Omental fat pad (tissue), 4 donors: ENCODE measurements at places on chromosomes 6 and 20.

DNA sequence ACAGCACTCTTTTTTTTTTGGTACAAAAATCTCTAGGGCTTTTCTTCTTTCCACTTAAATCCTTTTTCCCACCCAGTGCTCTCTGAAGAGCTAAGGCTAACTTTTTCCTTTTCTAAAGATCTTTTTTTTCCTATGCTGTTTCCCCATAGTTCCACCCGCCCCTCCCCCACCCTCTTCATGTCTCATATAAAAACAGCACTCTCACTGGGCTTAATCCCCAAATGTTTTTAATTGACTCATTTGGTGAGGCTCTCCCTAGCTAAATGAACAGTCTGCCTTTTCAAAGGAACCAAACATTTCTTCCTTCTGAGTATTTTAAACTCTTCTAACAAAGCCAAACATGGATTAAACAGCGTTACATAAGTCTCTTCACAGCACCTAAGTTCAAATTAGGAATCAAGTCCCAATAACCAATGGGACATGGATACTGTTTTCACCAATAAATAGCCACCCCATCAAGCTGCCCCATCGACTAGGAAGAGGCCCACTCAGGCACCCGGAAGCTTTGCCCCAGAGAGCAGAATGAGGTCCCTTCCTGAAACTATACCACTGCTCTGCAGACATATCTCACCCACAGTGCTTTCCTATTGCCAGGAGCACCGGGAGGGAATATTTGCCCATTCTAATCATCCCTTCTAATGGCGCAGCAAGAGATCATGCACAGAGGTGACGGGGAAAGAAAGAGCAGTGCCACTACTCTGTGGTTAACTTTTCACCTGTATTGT is 63.7 kb downstream of the ATXN1 start:
- no peak for DNase-seq

DNA sequence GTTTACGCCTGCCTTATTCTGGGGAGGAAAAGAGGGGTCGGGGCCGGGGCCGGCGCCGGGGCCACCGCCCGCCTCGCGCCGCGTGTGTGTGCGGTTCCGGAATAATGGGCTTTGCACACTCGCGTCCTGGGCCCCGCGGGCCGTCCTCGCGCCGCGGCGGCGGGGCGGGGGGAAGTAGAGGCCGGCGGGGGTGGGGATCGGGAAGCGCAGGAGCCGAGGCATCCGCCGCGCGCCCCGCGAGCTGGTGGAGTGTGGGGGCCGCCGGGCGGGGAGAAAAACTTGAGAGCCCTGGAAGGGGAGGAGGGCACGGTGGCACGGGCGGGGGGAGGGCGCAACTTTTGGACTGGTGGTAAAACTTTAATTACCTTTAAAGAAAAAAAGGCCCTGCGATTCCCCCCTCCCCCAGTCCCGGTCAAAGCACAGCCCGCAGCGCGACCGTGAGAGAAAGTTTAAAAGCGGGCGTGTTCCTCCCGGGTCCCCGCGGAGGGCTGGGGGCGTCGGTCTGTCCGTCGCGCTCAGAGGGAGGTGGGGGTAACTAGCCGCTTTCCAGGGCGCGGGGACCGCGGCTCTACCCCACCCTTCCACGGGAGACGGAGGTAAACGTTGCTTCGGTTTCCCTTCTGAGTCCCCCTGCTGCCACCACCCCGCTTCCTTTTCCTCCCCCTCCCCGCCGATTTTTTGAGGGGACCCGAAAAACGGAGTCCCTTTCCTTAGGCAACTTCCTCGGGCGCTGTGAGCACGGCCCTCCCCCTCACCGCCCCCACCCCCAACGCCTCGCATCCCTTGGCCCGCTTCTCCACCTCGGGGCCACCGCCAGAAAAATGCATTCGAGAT is 1.9 kb downstream of the L3MBTL3 start:
- no peak for DNase-seq

DNA sequence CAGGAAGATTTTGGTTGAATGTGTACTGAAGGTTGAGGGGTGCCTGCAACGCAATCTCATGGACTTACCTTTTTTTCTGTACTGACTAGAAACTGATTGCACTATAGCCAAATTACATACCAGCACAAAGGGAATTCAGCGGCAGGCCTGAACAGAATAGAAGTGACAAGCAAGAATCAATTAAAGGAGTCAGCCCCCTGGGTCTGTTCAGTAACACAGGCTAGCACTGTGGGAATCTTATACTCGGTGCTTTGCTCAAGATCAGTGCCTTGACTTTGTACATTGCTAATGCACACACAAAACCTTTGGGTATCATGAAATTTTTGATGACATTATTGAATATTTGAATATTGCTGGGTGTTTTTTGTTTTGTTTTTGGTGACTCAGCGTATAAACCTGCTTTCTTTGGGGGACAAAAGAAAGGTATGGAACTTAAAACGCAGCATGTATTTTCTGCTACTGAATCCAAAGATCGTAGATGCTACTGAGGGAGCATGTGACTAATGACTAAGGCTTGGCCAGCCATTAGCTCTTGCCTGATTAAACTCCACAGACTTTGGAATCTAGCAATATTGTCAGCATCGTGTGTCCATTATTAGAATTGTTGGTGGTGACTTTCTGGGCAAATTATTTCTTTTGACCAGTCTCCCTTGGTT is 236.6 kb downstream of the ARID1B start:
- no peak for DNase-seq

- no peak for DNase-seq
Observed at GRCh38 chr6:15527838-15528617, 134.8 kb downstream of the DTNBP1 start.

DNA sequence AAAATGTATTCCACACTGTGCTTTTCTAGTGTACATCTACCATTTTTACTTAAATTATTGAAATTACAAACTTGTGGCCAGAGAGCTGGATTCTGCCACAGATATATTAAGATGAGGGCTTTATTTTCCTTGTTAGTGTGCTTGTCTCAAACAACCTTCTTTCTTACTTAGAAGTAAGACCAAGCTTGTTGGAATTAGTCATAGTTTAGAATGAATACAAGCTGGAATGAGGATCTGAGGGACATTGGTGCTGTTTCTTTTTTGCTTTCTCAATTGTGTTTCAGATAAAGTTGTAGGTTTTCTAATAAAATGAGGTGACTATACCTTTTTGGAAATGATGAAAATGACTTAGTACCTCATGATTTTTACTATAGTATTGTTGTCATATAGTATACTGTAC is 40.3 kb downstream of the UBR2 start:
- no peak for DNase-seq

DNA sequence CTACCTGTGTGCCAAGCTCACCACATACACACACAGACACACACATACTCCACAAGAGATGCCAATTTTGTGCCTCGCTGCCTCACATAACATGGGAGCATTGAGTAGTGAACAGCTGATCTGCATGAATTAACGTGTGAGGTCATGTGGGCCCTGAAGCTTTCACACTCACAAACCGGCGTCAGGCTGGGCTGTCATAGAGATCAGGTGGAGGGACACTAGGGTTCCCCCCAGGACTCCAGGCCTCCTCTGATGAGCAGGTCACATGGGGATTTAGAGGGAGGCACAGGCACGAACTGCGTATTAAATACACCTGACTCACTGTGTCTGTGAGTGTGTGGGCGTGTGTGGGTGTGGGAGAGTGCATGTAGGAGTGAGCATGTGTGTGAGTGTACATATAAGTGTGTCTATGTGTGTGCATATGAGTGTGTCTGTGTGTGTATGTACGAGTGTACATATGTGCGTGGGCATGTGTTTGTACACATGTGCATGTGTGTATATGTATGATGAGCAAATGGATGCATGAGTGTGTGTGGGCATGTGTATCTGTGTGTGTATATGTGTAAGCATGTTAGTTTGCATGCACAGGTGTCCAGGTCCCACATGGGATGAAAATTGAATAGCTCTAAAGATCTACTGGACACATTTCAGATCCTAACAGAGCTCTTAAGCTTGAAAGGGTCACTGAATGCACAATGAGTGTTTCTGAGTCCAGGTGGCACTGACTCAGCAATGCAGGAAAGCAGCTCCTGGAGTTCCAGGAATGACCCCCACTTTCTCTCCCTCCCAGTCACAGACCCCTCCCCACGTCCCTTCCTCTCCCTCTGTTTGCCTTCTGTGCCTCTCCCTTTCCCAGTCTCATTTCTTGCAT is 336.6 kb downstream of the PREX1 start:
- no peak for DNase-seq

- DNase-seq = no peak
Observed at GRCh38 chr20:5510446-5510845, 193.7 kb upstream of the PROKR2 start.

GRCh38 chr6:56046576-56046975 is 171.2 kb upstream of the BMP5 start:
- DNase-seq = no peak

DNA sequence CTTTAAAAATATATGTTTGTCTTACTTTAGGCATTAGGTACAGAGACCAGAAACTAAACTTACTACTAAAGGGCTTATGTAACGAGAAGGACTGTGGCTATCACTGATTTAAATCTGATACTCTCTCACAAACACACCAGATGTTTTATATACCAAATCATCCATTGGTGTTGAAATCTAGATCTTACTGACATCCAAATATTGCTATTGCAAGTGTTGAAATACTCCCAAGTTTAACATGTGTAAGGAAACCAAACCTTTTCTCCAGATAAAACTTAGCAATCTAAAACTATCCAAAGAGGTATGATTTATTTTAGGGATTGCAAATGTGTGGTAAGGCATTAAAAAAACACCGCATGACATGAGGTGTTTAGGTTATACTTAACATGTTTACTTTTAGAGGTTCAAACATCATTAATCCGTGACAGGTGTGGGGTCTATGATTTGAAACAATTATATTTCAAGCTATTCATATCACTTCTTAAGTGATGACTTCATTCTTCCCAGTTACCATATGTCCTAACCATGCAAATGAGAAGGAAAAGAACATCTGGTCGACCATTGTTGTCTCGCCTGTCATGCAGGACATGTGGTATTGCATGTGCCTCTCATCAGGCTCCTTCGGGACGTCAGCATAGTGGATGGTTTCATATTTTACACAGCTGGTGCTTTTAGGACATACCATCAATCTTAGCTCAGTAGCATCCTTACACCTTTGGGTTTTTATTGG is 168.3 kb upstream of the SPACA1 start:
- no peak for DNase-seq

DNA sequence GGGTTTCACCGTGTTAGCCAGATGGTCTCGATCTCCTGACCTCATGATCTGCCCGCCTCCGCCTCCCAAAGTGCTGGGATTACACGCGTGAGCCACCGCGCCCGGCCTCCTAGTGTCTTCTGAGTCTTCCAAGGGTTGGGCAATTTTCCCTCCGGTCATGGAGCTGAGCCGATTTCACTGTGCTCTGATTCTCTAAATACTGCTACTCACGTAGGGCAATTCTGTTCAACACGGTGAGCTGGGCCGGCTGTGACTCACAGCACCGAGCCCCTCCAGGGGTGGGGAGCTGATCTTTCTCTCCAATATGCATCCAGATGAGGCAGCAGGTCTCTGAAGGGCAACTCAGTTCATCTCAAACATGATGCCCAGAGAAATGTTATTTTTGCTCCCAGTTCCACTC is 71.6 kb upstream of the CD93 start:
- DNase-seq = no peak

DNA sequence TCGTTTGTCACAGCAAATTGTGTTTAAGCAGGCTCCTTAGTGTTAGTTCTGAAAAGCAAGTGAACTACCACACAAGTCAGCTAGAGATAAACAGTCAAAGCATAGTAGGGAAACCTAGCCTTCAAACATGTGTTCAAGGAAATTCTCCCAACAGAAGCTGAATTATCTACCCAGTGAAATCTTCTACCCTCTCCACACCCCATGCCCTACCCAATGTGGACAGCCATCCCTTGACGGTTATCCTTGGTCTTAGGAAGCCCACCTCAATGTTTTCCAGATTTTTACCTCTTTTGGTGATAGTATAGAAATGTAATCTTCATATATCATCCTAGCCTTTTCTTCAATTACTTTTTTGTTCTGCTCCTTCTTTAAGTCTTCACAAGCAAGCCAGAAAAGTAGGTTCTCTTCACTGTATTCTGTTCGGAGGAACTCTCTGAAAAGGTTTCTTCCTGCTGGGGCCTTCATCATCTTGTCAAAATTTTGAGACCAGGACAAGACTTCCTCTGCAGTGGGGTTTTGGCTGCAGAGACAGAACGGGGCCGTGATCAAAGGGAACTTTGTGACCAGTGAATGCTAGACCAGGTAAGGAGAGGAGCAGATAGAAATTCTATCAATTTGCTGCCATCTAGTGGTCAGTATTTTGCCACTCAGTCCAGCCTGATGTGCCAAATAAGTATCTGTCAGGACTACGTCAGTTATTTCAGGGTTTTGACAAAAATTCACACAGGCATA is 21.6 kb upstream of the MTRF1L start:
- no peak for DNase-seq

GRCh38 chr6:170276369-170277057 is 14.4 kb downstream of the DLL1 start:
- DNase-seq = no peak

GRCh38 chr6:131027326-131027725 is 35.7 kb downstream of the EPB41L2 start:
- no peak for DNase-seq

DNA sequence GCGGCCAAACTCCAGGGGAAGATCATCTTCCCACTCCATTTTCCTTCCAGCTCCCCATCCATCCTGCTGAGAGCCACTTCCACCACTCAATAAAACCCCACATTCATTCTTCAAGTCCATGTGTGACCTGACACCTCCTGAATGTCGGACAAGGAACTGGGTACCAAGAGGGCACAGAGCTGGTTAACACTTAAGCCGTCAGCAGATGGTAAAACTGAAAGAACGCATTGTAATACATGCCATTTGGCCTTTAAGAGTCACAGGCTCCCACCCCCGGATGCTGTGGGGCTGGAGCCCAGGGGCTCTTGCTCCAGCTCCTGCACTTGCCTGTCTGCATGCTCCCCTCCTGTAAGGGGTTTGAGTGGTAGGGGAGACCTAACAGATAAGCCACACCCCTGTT is 753.9 kb downstream of the COL12A1 start:
- DNase-seq = no peak

GRCh38 chr6:143528164-143528811 is 16.8 kb upstream of the FUCA2 start:
- no peak for DNase-seq

- no peak for DNase-seq
Observed at GRCh38 chr6:16060039-16060438, 68.8 kb upstream of the MYLIP start.

DNA sequence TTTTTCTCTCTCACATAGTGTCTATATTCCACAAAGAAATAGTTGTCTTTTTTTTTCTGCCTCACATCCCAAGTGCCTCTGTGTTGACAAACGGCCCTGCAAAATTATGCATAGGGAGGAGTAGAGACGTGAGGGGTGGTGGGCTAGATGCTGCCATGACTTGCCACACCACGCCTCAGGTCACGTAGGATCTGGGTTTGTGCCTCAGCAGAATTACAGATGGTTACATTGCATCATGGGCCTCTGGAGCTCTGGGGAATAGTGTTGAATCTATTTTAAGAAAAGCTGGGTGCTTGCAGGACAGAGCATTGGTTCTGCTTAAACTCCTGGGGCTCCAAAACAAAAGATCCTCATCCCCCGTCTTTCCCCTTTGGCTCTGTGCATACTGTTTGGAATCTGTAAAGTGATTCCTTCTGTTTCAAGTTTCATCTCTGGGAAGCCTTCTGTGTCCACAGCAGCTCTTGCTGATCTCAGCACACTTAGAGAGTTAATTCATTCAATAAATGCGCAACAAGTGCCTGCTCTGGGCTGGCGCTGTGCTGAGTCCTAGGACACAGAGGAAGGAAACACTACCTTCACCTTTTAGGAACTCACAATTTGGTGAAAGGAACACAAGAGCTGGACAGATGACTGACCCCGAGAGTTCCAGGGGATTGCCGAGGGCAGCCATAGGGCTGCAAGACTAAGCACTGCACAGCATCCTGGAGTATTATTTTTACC is 2.4 kb downstream of the FANCE start:
- DNase-seq = no peak

- no peak for DNase-seq
Observed at GRCh38 chr20:56229812-56230211, 18.7 kb upstream of the MC3R start.
